Retinal pigment epithelial cell (primary cell): ENCODE measurements at places on chromosomes 2 and 18.

GRCh38 chr2:46615986-46616485 is 136.7 kb downstream of the TMEM247 start:
- DNase-seq: no peak

DNA sequence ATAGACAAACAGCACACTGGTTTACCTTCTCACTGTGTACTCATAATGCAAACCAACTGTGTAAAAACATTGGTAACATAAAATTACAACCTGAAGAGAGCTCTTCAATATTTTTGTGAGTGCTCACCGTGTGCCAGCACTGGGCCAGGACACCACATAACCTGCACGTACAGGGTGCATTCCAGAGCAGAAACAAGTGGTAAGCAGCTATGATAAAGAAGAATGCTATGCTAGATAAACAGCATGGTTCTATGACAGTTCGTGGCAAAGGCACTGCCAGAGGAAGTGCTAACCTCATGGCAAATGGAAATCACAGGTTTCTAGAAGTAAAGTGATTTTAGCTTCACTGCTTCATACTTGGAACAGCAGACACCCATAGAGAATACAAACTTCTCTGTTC is 343.5 kb downstream of the MTX2 start:
- no peak for DNase-seq

DNA sequence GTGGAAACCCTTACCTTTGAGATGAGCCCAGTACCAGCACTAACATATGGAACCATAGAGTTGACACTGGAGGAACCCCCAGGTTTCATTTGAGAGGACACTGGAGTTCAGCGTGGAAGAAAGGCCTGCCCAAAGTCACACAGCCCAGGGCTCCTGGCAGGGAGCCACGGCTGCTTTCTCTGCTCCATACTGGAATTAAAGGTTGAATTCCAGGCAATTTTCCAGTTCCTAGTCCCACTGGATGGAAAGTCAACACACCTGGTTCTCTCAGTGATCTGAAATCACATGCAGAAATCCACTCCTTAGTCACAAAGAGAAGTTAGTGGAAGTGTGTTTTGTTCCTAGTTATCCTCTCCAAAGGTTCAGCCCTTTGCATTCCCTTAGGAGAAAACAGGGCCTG is 336.1 kb upstream of the SKOR2 start:
- DNase-seq: no peak

- DNase-seq: no peak
Observed at GRCh38 chr2:23050388-23050787, 334.6 kb upstream of the KLHL29 start.
